ENCODE measurements at places on chromosomes 2 and 18.
A peak's percentile ranks its signal among the peaks of the same experiment; 100 is the strongest.

GRCh38 chr2:70094171-70094977, 7.1 kb downstream of the PCBP1 start:
- DNase-seq, result peak; percentile 22

DNA sequence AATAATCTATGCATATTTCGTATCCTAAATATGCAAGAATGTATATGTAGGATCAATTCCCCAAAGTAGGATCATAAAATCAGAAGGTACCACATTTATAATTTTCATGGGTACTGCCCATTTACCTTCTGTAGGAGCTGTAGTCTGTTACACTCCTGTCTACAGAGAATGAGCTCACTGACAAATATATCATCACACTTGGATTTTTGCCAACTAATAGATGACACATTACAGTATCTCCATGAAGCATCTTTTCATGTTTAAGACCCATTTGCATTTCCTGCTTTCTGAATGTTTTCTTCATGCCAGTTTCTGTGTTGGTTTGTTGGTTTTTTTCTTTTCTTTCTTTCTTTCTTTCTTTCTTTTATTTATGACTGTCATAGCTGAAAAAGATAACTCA, 70.9 kb upstream of the EML6 start:
- peak; percentile 59 for DNase-seq

DNA sequence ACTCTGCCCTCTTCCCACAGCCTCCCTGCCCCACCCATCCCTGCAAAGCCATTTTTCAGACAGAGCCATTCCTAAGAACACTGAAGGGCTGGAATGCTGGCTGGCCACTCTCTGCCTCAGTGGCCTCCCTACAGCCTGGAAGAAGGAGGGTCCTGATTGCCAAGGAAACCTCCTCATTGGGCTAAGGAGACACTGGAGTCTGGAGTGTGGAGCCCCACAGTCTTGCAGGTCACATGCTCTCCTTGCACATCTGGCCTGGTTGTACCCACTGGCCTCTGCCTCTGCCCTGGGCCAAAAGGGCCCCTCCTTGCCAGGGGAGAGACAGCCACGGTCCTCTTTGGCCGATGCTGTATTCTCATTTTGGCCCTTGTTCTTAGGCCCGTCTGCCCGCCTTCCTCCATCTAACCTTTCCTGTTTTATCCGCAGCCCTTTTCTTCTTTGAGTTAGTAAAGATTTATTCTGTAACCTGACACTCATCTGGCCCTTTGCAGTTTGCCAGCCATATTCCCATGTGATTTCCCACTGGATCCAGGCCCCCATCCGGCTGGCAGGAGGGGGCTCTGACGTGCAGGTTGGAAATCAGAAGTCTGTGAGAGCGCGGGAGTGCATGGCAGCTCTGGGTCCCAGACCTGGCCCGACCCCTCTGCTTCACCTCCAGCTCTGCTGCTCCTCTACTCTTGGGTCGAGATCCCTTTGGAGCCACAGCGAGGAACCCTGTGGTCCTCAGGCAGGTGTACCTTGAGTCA, 11.0 kb upstream of the CATIP start:
- peak; percentile 20 for DNase-seq

- no peak for DNase-seq
Observed at GRCh38 chr2:84995826-84996225, 24.9 kb downstream of the KCMF1 start.

DNA sequence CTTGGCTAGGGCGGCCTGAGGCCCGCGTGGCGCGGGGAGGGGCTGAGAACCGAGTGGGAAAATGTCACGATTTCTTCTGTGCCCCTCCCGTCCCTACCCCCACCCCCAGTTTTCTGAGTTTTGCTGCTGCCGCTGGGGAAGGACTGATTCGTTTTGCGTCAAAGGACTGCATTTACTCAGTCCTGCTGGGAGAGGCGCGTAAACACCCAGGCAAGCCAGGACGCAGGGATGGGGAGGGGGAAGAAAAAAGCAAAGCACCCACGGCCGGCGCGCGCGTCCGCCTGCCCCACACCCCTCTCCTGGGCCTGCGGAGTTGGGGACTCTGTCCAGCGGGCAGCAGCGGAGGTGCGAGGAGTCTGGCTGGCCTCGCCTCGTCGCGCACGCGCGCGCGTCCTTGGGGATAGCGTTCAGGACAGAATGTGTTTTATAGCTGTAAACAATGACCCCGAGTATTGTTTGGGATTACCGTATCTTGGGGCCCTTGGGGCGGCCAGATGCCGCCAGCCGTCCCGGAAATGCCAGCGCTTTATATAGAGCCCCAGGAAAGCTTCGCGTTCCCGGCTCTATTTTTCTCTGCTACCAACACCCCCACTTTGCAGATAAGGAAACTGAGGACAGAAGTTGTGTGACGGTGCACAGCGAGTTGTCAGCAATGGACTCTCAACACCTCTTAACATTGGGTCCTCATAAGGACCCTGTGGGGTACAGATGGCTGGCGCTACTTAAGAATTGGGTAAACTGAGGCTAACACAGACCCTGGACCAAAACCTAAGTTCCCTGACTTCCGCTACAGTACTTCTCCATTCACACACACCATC, 1.7 kb upstream of the FOSL2 start:
- DNase-seq, result peak; percentile 76

- no peak for DNase-seq
Observed at GRCh38 chr2:46010223-46010924, 286.8 kb upstream of the EPAS1 start.

DNA sequence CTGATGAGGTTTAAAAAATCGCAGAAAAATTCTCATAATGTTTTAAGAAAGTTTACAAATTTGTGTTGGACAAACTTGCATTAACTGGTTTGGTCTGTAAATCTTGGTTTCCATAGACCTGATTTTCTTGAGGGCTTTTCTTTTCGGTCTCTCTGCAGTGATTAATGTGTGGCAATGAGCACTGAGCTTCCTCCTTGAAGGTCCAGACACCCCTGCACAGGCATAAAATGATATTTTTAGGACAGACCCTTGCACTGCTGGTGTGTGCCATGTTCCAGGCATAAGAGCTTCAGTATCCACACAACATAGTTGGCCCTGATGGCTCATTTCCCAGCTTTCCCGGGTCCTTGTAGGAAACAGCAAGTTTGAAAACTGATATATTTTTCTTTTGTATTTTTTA, 33.7 kb downstream of the MRPL33 start:
- DNase-seq, result no peak

DNA sequence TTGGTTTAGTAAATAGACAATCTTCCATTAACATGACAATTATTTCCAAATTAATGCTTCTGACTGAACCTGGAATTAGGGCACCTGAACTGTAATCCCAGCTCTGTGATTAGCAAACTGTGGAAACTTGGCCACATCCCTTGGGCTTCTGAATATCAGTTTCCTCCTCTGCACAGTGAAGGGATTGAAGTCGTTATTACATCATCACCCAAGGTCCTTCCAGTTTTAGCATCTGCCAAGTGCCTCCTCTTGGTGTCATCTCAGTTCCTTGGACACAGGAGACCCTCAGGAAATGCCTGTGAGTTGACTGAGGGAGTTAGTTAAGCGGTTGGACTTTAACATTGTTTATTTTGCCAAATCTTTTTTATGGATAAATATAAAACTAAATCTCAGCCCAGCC, 64.8 kb downstream of the MOGAT1 start:
- DNase-seq, result no peak

GRCh38 chr18:45386041-45386655, 229.1 kb upstream of the SLC14A2 start:
- peak; percentile 80 for DNase-seq

- peak; percentile 23 for DNase-seq
Observed at GRCh38 chr2:67516899-67517530, 119.9 kb downstream of the ETAA1 start.

DNA sequence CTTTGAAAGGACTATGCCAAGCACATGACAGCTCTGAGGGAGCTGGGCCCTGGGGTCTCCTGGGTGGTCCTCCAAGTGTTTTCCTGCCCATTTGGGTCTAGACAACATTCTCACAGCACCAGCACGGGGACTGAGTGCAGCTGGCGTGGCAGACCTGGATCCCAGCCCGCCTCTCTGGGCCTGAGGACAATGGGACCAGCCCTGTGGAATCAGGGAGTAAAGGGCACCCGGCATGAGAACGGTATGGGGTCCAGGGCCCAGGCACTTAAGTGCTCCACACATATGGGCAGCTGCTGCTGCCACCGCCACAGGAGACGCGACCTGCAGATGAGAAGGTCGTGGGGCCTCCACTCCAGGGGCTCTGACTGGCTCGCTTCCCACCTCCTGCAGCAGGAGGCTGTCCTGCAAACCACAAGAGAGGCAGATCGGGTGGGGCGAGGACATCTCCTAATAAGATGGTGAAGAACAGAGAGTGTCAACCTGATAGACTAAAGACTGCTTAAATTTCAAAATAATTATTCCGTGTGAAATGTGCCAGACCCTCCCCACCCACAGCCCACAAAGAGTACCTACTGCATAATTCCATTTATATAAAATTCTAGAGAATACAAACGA, 46.3 kb downstream of the FAM178B start:
- no peak for DNase-seq

- no peak for DNase-seq
Observed at GRCh38 chr2:98806236-98806697, 75.3 kb upstream of the MGAT4A start.

GRCh38 chr2:23446916-23447315, 61.9 kb downstream of the KLHL29 start:
- no peak for DNase-seq

DNA sequence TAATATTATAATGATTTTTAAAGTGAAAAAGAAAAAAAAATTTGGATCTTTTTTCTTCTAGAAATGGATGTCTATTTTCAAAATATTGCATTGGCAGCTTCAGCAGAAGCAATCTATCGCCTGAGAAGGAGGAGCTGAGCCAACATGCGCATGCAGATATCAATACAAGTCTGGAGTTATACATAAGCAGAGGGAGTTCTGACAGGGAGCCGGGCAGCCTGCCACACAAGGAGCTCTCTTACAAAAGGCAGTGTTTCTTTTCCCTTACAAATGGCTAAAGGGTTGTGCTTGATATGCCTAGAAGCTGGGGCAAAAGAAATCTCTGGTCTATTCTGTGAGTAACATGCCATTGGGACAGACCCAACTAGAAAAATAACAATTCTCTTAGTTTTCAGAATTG, 291.9 kb upstream of the TRIB2 start:
- no peak for DNase-seq

- no peak for DNase-seq
Observed at GRCh38 chr18:37435996-37436395, 129.6 kb downstream of the CELF4 start.

DNA sequence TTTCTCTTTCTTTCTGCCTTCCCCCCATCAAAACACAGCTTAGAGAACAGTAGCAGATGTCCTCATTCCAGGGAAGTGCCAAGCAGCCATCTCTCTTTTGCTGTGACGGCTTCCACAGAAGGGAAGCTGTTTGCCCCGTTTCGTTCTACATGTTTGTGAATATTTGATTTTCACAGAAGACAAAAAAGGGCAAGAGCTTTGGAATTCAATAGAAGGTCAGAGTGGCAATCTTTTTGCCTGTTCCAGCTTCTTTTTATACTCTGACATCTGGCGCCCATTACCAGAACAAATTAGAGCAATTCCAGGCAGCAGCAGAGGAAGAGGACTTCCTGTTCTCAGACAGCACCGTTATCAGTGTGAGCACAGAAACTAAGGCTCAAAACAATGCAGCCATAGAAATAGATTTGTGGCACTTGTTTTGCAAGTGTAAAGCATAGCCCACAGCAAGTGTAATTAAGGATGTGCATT, 79.0 kb upstream of the CDH19 start:
- peak; percentile 44 for DNase-seq

DNA sequence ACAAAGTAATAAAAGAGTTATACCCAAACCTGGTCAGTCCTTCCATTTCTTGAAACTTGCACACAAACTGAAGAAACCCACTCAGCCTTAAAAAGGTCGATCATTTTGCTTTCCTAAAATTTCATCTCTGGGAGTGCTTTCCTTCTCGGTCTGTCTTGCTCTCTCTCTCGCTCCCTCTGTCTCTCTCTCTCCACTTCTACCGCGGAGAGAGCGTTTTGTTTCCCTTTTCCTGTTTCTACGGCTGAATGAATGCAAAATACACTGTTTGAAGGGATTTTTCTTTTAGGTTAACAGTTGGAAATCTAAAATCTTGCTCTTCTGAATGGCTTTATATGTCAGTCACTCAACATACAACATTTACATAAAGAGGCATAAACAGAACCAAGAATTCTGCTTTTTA, 424.2 kb downstream of the TGIF1 start:
- peak; percentile 59 for DNase-seq

- DNase-seq, result peak; percentile 93
Observed at GRCh38 chr2:14781142-14781541, 148.6 kb downstream of the LRATD1 start.

GRCh38 chr2:54722641-54723040, 821 bp upstream of the EML6 start:
- peak; percentile 51 for DNase-seq

- DNase-seq, result no peak
Observed at GRCh38 chr2:130363479-130363878, 7.6 kb downstream of the PTPN18 start.
